T follicular helper cell (primary cell): ENCODE measurements at places on chromosomes 13 and 19.
A peak's percentile ranks its signal among the peaks of the same experiment; 100 is the strongest.

DNA sequence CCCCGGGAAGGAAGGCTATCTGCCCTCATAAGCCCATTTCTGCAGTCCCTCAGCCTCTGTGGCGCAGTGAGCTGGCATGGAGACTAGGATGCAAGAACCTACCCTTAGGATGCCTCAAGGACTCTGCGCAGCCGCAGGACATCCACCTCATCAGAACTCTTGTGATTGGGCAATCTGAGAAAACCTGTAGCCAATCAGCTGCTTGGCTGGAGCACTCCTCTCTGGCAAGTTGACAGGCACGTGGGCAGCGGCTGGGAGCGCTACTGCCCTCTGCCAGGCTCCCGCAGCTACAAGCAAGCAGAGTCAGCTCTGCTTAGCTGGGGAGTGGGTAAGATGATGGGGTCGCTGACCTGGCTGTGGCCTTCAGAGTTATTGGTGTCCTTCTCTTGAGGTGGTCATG is 1.5 kb upstream of the ECSIT start:
- no peak for DNase-seq

DNA sequence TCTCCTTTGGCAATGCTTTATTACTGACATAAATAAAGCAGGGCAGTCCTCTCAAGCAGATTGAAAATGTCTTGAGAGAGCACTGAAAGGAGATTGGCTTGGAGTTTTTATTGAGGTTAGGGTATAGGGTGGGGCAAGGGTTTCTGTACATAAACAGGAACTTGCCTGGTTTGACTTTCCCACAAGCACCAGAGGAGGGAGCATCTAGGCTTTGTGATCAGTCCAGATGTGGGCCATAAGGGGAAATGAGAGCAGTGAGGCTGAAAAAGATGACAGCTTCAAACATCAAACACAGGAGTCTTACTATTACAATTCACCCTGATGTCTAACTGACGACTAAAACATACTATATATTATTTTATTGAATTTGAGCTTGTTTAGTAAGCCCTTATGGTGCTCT is 260.9 kb downstream of the MTUS2 start:
- peak; percentile 1 for DNase-seq

DNA sequence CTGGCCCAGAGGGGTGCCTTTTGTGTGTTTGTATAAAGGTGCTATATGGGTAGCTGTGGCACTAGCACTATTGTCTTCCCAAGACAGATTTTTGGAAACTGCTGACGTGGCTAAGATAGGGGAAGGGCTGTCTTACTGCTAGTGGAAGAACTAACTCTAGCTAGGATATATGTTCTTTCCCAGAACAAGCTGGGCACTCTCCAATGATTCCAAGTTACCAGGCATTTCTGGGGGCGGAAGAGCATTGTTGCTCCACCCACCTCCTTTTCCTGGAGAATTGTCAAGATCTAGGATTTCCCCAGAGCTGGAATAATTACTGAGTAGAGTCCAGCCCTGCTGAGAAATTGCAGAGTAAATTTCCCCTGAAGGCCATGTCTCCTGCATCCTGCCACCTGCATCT is 408.3 kb downstream of the KLF5 start:
- DNase-seq: no peak

- no peak for DNase-seq
These were observed 23.4 kb downstream of the SMARCA4 start for GRCh38 chr19:10984166-10984735.

DNA sequence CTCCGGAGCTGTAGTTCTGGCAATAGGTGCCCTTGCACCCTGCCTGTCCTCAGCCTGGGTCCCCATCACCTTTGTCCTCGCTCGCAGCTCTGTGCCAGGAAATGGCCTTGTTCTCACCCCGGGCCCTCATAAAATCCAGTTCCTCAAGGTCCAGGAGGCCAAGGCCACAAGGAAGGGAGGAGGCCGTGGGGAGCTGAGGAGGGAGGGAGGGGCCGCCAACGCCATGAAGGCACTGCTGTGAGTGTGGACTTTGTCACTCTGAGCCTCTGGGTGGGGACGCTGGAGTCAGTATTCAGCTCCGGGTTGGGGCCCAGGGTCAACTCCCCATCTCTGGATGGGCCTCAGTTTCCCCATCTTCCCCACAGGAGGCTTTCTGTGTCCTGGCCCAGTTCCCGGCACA is 9.2 kb upstream of the GNA11 start:
- DNase-seq: no peak

GRCh38 chr13:83450591-83450990 is 431.7 kb downstream of the SLITRK1 start:
- DNase-seq: no peak

DNA sequence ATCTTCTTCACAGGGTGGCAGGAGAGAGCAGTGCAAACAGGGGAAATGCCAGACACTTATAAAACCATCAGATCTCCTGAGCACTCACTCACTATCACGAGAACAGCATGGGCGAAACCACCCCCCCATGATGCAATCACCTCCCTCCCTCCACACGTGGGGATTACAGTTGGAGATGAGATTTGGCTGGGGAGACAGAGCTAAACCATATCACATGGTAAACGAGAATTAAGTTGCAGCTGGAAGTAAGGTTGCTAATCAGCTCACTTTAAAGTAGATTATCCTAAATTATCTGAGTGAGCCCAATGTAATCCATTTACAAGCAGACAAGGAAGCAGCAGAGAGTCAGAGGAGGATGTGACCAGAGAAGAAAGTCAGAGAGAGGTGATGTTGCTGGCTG is 102.2 kb upstream of the IPO5 start:
- no peak for DNase-seq

- peak; percentile 74 for DNase-seq
These were observed at the start of gene ZNF71 for GRCh38 chr19:56594783-56595547. ZNF71 (plus strand) TSS chr19:56595302; CDS start chr19:56601559, 6,257 bp downstream.

GRCh38 chr19:40217934-40218890 is at the start of gene TTC9B:
TTC9B (minus strand) TSS chr19:40218384; CDS start chr19:40218381, 3 bp downstream.
- DNase-seq: peak; percentile 29

GRCh38 chr19:31318790-31319425 is 30.3 kb downstream of the TSHZ3 start:
- no peak for DNase-seq

DNA sequence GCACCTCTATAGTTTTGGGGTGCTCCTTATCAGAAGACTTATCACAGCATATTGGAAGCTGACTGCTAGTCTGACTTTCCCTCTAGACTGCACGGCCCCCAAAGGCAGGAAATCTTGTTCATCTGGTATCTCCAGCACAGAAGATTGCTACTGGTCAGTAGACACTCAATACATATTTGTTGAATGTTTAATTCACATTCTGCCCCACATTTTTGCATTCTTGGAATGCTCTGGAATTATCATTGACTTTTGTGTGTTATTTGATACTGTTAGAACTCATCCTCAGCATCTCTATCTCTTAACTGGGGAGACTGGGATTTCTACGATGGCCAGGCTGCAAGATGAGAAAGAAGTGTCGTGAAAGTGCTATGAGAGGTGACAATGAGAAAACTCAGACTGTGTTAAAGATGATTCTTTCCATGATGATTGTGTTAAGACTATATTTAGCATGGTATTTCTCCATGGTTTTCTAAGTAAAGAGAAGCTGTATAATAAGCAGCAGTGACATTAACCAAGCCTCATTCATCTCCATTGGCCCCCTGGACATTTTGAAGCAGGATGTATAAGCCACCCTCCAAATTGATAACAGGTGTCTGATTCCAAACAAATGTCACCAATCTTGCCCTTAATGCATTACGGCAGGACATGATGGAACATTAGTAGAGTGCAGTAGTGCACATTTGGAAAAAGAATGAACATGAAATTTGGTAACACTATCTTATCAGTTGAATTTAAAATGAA is 440.9 kb downstream of the RFC3 start:
- no peak for DNase-seq

DNA sequence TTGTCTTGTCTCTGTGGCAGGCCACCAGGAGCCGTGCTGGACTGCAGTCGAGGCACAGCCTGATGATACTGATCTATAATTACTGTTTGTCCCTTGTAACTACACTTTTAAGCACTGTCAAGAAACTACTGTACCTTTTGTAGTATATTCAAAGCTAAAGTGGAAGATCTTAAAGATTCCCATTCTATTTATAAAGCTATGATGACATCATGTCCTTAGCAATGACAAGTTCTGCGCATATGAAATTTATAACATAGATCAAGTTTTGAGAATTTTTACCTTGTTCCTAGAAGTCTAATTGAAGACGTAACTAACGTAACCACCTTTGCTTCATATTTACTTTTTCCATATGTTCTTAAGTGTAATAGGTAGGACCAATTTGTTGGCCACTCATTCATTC is 56.8 kb upstream of the LATS2 start:
- no peak for DNase-seq

- DNase-seq: no peak
These were observed 131.2 kb downstream of the IRS2 start for GRCh38 chr13:109655206-109655600.

GRCh38 chr13:111554539-111555267 is 234.3 kb downstream of the TEX29 start:
- DNase-seq: no peak

GRCh38 chr13:28357247-28357825 is 137.6 kb downstream of the FLT1 start:
- no peak for DNase-seq

DNA sequence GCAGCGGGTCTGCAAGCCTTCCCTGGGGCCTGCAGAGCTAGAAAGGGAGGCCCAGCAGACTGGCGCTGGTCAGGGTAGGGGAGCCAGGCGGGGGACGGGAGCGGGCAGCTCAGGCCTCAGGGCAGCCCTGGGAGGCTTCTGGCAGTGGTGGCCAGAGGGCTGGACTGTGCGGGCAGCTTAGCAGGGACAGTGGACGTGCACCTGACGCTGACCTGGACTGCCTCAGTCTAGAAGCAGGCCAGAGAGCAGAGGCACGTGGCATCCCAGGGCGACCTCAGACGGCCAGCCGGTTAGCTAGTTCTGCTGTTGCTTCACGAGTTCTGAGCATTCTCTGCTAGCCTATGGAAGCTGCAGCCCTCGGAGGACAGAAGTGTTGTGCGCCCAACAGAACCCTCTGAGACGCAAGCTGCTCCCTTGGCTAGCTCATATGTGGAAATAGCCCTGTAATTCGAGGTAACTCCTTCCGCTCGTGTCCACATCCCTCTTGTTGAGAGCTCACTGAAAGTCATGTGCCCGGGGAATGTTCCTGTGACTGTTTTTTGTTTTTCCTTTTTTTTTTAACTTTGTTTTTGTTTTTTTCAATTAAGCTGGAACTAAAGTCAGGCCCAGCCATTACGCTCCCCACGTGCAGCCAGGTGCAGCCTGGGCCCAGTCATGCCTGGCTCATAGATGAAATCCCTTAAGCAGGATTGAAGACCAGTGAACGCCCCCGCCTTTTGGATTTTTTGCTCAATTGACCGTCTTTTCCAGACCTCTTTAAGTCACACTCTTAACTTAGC is 1.9 kb upstream of the FAM174C start:
- DNase-seq: no peak

GRCh38 chr19:28485292-28485691 is 727.7 kb downstream of the UQCRFS1 start:
- DNase-seq: no peak

- no peak for DNase-seq
These were observed 6.1 kb downstream of the FSD1 start for GRCh38 chr19:4310247-4311121.

- DNase-seq: no peak
These were observed 35.3 kb downstream of the SOX1 start for GRCh38 chr13:112102243-112102642.

DNA sequence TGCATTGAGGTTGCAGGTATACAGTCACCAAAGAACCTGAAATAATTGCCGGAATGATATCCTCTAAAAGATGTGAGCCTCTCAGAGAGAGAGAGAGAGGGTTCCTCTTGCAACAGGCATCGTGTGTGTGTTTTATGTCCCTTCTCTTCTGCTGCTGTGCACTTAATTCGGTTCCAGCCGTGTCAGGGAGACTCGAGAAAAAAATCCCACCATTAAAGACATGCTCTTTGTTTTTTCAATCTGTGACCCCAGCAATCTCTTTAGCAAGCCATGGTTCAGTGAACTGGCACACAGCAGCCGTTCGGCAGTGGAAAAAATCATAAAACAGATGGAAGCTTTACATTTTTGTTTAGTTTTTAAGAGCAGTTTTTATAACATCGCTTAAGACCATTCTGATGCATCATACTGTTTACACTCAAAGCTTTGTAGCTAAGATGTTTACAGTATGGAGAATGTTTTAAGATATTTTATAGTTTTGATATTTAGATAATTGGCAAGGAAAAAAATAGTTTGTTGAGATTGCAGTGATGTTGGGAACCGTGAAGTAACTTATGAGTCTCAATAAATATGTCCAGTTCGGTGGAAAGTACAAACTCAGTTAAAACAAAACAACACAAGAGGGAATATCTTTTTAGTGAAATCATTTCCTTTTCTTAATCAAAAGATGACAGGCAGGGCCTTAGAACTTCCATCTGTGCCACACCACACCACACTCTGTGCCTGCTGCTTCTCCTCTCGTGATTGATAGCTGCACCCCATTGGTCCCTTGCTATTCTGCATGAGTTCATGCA is 31.2 kb upstream of the ZNF536 start:
- DNase-seq: no peak

DNA sequence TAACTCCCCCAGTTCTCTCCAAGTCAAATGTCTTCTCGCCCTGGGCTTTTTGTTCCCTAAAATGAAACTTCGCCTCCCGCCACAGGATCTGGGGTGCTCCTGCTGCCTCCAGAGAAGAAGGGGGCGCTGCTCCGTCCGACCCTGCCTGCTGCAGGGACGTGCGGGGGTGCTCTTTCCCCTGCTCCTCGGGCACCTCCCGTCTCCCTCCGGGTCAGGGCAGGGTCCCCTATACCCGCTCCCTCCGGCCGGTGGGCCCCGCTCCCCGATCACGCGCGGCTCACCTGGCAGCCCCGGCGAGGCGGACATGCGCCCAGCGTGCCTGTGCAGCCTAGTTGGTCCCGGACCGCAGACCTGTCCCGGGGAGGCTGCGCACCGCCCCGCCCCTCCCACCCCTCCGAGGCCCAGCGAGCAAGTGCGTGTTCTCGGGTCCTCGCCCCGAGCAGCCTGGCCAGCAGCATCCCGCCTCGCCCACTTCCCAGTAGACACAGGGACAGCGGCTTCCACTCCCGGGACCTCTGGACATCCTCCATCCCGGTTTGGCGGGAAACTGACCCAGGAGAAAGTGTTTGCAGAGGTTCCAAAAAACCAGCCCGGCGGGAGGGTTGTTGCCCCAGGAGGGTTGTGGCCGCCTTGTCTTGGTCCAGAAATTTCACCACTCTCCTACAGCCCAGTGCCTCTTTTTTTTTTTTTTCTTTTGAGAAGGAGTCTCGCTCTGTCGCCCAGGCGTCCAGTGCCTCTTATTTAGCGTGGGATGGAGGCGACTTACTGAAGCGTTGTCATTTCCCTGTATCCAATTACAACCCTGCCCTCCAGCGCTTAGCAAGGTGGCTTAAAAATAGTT is at the start of gene OXGR1:
Gene OXGR1, minus strand, starts transcription at position 460 of the 841 bp plus-strand sequence. CDS start 6,717 bp downstream, outside the sequence.
- DNase-seq: no peak

GRCh38 chr19:4474514-4475022 is 2.5 kb downstream of the HDGFL2 start:
- DNase-seq: no peak

- DNase-seq: no peak
These were observed 28.1 kb upstream of the ZNF331 start for GRCh38 chr19:53509845-53510244.

DNA sequence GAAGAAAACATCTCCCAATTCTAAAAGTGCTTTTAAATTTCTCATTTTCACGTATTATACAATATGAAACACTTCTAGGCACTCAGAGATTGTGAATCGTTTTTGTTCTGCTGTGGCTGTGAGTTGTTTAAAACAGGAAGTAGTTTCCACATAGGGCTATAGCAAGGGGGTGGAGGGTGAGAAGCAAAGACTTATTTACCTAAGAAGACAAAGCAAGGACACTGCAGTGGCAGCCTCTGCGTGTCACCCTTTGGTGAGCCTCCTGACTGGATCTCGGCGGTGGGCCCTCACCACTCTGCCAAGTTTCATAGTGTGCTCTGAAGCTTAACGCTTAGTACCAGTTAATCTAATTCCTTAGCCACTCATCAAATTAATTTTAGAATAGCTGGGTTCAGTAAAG is 56.8 kb downstream of the TNFSF13B start:
- no peak for DNase-seq
